ENCODE measurements at places on chromosomes 3 and 15. TPM values are rescaled to one million over a fixed set of nuclear protein-coding genes. Genes with fewer than 3 reads are reported as not detected.

The RHO gene
- total RNA-seq = not detected

The CNTN6 gene
- total RNA-seq = 0.28 TPM

The OR5H15 gene
- not detected for total RNA-seq

The MRPS11 gene
- total RNA-seq = 90.0 TPM

The FBN1 gene
- total RNA-seq = 25.4 TPM

The ATP13A3 gene
- 94.5 TPM for total RNA-seq

The FANCD2OS gene
- total RNA-seq = not detected

The DAPK2 gene
- total RNA-seq = 19.2 TPM

Data from A673 (cell line).